ENCODE measurements at places on chromosomes 16 and 17.

- DNase-seq: peak; percentile 90
These were observed at the start of gene PER1 for GRCh38 chr17:8152112-8152775. Gene PER1 (minus strand): TSS chr17:8152404. CDS start chr17:8150706, 1,698 bp downstream.

- no peak for DNase-seq
These were observed 13.7 kb downstream of the DYNLL2 start for GRCh38 chr17:58096892-58097291.

GRCh38 chr17:80822700-80823410, 168.8 kb upstream of the CHMP6 start:
- DNase-seq: no peak

DNA sequence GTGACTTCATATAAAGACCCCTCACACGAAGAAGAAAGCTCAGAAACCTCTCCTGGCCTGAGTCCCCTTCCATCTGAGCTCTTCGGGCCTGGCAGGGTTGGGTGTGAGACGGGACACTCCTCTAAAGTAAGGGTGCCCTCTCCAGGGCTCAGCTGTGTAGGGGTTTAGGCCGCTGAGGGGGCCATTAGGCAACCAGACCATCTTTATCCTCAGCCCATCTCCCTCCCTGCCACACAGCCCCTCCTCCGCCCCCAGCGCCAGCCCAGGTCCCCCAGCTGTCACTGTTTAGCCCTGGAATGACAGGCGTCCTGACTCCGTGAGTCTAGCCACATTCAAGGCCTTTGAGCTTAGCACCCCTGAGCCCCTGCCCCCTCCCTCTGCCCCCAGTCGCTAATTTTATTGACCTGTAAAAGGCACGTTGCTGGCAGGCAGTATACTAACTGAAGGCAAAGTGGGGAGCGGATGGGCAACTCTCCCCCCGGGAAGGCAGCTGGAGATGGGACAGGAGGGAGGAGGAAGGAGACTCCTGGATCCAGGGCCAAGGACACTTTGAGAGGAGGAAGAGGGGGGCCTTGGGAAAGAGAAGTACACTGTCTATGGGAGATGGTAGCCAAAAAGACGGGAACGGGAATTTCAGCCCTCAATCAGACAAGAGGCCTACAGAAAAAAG, 592 bp upstream of the ZNF385C start:
- no peak for DNase-seq

- DNase-seq: peak; percentile 52
These were observed 571 bp downstream of the CAVIN1 start for GRCh38 chr17:42422412-42422957.
